ENCODE measurements at places on chromosomes 16 and 17.

DNA sequence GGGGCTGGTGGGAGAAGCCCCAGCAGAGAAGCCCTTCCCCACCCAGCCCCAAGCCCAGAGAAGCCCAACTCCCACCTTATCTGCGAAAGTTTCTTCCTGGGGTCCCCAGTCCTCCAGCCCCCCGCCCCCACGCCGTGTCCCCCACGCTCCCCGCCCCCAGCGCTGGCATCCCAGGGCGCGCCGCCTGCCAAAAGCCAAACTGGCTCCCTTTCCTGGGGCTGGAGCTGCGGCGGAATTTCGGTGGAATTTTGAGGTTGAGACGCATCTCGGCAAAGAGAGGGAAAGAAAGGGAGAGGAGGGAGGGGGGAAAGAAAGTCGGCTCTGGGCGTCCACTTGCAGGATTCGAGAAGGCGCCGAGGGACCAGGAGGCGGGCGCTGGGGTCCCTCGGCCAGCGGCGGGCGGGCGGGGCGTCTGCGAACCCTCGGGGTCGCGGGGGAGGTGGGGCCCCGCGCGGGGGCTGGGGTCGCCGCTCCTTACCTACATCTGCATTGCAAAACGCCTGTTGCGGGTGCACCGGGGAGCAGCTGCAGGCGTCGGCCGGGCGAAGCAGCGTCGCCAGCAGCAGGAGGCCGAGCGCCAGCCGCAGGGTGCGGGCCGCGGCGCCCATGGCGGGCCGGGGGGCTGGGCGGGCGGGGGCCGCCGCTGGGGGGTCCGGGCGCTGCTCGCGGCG lies 571 bp downstream of the TIMP2 start:
- no peak for DNase-seq

DNA sequence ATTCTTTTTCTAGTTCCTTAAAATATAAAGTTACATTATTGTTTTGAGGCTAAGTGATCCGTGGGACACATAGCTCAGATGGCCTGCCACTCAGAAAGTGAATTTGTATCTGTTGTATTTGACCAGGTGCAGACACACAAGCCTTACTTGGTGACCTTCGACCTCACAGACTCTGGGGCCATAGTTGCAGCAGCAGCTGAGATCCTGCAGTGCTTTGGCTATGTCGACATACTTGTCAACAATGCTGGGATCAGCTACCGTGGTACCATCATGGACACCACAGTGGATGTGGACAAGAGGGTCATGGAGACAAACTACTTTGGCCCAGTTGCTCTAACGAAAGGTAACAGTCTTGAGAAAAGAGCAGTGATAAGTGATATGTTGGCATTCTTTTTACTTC lies 30.5 kb downstream of the TMEM11 start:
- DNase-seq: no peak

- peak; percentile 9 for DNase-seq
These were observed 10.2 kb upstream of the HOXB9 start for GRCh38 chr17:48636177-48637018.

DNA sequence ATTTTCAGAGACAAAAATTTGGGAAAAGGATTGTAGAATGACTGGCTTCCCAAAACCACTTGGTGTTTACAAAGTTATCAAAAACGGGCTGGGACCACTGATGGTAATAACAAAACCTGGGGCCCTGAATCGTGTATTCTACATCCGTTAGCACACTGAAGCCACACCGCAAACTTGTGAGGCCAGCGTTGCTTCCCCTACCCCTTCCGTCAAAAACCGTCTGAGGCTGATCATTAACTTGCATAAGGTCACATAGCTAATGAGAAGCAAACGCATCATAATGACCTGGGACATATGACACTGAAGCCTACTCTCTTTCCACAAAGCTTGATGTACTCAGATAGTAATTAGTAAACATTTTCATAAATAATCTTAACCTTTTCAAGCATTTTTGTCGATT lies 704.3 kb downstream of the MAF start:
- no peak for DNase-seq

GRCh38 chr17:9242983-9243382 lies 221.7 kb downstream of the NTN1 start:
- no peak for DNase-seq

DNA sequence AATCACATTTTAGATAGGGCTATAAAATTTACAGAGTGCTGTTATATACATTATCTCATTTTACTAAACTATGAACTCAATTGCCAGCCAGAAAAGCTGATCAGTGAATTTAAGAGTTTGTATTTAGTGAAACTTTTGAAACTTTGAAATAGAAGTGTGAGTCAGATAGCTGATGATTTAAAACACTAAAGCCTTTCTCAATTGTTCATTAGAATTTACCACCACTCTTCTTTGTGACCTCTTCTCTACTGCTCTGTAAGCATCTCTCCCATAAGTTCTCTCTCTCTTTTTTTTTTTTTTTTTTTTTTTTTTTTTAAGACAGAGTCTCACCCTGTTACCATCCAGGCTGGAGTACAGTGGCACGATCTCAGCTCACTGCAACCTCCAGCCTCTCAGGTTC lies 43.7 kb downstream of the GOSR1 start:
- DNase-seq: no peak

DNA sequence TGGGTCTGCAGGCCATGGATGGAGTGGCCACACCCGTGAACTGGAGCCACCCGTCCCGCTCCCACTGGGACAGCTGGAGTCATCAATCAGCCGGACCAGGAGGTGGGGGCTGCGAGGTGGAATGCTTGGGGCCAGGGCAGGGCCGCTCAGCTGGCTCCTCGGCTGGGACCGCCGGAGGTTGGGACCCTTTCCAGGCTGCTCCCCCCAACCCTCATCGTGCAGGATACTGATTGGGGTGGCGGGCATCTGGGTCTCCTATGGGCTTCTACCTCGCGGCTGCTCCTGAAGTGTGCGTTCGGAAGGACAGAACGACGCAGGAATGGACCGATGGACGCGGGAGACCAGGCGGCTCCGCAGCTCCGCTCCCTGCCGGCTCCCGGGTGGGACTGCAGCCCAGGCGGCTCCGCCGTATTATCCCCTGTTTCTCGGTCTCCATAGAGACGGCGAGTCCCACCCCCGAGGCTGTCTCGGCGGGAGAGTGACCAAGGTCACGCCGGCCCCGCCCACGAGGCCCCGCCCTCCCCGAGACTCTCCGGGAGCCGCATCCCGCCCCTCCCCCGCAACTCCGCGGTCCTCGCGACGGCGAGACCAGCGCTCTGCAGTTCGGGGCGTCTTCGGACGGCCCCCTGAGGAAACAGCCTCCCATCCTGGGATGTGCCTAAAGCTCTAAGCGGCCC lies at the start of gene TPPP3:
TPPP3 (minus strand) TSS at position 388 of the 677 bp plus-strand sequence. CDS start 2,387 bp downstream, outside the sequence.
- no peak for DNase-seq

DNA sequence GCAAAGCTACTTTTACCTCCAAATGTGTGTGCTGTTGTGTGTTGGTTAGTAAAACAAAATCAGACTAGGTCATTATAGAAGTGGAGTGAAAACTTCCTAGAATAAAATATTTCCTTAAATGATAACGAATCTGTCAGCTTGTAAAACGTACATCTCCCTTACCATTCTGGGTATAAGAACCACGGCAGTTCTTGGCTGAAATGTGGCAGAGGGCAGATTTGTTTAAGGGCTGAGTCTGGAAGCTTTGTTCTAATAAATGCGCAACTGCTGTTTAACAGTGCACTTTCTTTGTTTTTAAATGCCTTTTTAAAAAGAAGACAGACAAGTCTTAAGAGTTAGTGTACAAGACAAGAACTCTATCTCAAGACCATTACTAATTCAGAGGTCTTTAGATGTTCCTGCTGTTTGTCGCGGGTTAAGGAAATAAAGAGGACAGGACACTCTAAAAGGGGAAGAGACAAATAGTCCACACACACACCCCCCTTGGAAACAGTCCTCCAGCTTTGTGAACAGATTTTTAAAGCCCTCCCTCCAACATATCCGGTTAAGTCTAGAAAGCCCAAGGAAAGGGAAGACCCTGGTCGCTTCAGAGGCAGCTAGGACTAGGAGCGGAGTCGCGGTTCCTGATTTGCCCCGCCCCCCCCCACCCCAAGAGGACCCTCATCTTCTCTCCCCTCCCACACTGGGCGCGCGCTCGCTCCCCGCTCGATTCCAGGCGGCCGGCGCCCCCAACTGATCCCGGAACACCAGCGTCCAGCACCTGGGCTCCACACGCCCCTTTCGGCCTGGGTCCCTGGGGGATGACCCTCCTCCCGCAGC lies 658 bp downstream of the SYNRG start:
- no peak for DNase-seq

GRCh38 chr16:74922150-74923138 lies 62.5 kb downstream of the WDR59 start:
- no peak for DNase-seq

DNA sequence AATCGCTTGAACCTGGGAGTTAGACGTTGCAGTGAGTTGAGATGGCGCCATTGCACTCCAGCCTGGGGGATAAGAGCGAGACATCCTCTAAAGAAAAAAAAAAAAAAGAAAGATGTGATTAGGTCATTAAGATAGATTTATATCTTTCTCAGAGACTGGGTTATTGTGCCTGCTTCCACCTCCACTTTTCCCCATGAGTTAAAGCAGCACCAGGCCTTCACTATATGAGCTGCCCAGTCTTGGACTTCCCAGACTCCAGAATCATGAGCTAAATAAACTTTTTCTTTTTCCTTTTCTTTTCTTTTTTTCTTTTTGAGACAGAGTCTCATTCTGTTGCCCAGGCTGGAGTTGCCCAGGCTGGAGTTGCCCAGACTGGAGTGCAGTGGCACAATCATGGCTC lies 19.4 kb upstream of the CDH1 start:
- DNase-seq: no peak

DNA sequence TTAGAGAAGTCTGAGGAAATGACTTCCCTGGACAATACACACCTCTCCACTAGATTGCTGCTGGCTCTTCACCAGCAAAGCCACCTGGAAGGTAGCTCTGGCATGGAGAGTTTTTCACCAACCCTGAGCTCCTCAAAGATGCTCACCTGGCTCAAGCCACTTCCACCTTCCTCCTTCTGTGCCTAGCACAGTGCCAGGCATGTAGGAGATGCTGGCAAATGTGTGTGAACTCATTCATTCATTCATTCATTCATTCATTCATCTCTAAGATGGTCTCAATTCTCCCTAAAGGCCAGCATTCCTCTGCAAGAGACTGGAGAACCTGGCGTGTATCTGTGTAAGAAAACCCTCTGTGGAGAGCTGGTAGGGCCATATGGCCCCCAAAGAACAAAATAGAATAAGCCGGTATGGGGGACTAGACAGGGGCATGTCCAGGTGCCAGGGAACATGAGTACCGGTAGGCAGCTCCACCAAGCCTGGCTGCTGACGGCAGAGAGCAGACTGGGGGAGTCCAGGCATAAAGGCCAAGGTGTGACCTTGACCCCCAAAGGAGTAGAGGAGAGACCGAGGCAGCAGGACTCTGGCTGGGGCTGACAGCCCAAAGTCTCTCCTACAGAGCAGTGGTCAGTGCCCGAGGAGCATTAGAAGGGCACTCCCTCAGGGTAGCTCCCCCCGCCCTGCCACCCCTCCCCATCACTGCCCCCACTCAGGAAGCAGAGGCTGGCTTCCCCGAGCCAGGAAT lies 132.2 kb upstream of the TNRC6C start:
- no peak for DNase-seq

DNA sequence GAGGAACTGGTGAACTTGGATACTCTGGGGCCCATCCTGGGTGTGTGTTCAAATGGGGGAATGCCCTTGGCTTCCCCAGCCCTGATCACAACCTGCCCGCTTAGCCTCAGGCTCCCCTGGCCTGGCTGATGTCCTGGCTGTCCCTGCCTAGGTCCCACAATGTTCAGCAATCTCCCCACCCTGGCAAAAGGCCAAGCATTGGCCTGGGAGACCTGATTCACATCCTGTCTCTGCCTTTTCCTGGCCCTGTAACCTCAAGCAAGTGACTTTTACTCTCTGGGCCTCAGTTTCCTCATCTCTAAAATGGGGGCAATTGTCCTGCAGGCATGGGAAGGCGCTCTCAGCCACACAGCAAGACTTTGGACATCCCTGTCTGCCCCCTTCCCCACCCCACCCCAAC lies 14.4 kb downstream of the CPNE2 start:
- no peak for DNase-seq

DNA sequence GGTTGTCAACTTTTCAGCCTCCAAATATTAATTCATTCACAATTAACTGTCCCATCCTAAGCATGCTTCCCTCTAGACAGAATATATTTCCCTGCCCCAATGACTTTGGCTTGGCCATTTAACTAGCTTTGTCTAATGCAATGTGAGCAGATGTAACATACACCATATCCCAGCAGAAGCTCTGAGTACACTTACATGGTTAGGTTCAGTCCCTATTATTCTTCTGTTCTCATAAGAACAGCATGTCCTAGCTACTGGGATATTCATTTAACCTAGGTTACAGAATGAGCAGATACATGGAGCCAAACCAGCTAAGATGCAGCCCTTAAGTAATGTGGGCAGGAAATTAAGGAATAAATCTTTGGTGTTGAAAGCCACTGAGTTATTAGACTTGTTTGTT lies 31.8 kb downstream of the MED13 start:
- DNase-seq: no peak

- DNase-seq: no peak
These were observed 785 bp downstream of the UBALD1 start for GRCh38 chr16:4613636-4614570.

GRCh38 chr16:66600477-66600876 lies 4.0 kb upstream of the CMTM3 start:
- DNase-seq: no peak

DNA sequence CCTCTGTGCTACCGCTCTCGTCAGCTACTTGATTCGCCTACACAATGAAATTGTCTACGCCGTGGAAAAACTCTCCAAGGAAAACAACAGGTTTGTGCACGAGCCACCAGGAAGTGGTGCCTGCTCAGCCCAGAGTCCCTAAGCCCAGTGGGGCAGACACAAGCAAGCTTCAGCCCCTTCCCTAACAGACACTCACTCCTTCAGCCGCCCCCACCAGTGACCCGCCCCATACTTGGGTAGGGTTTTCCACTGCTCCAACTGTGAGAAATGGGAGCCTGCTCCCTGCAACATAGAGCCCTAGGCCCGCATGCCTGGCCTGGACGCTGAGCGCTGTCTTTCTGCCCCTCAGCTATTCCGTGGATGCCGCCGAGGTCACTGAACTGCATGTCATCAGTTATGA lies 28.6 kb upstream of the ENDOV start:
- DNase-seq: no peak

GRCh38 chr16:27802664-27803439 lies 252.9 kb downstream of the KATNIP start:
- no peak for DNase-seq

GRCh38 chr16:47884116-47884725 lies 271.6 kb downstream of the ABCC12 start:
- DNase-seq: no peak

DNA sequence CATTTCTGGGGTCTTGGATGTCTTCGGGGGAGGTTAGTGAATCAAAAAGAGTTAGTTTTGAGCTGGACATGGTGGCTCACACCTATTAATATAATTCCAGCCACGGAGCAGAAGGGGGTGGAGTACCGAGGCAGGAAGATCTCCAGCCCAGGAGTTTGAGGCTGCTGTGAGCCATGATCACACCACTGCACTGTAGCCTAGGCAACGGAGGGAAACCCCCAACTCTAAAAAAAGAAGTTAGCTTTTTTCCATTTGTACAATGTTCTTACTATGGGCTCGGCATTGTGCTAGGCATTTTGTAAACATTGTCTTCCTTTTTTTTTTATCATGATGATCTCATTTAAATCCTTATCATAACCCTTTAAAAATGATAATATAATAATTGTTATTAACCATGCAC lies 8.3 kb upstream of the SNF8 start:
- no peak for DNase-seq

- no peak for DNase-seq
These were observed 20.3 kb downstream of the GPT2 start for GRCh38 chr16:46904471-46904870.

- no peak for DNase-seq
These were observed 1.1 kb downstream of the NDEL1 start for GRCh38 chr17:8436844-8437171.

Data from NCI-H2081 treated with DMSO at 0.1 percent for 48 hours (cell line).